ENCODE measurements at places on chromosomes 7 and 10.

DNA sequence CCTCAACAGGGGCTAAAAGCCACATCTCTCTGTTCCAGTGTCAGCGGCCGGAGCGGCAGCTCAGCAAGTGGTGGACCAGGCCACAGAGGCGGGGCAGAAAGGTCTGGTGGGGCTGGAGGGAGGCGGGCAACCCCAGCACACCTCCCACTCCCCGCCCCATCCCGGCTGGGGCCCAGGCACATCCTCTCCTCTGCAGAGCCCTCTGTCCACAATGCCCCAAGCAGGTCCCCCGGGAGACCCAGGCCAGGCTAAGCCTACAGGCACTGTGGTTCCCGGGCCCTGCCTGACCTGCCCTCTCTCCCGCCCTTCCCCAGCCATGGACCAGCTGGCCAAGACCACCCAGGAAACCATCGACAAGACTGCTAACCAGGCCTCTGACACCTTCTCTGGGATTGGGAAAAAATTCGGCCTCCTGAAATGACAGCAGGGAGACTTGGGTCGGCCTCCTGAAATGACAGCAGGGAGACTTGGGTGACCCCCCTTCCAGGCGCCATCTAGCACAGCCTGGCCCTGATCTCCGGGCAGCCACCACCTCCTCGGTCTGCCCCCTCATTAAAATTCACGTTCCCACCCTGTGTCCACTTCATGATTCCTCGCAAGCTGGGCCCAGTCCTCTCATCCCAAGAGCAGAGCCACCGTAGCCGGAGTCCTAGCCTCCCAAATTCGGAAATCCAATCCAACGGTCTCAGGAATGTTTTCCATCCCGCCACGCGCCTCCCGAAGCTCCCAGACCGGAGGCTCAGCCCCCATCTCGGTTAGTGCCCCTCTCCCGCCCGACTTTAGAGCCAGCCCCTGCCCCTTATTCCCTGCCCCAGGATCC lies 2.1 kb downstream of the ADIRF start:
- no peak for DNase-seq

DNA sequence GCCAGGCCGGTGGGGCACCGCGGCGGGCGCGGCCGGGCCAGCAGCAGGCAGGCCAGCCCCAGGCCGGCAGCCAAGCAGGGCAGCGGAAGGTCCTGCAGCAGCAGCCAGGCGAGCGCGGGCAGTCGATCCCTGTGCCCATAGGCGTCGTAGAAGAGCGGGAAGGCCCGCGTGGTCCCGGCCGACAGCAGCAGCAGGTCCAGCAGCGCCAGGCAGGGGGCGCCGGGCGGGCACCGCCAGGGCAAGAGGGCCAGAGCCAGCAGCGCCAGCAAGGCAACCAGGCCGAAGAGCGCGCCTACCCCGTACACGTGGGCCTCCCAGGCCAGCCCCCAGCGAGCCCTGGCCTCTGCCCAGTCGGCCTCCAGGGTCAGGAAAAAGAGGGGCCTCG lies 8.4 kb upstream of the RBM28 start:
- no peak for DNase-seq

DNA sequence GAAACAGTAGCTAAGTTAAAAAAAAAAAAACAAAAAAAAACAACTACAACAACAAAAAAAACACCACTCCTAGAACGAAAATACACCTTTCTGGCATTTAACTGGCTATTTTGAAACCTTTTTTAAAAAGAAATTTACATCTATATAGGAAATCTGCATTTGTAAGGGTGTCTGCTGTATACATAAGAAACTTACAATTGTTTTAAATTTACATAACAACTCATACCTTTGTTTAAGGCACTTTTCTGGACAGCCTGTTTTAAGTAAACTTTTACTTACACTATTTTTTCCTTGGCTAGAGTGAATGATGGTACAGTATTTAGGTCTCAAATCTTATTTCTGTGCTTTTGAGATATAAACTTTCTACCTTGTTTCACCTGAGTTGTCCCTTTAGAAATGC lies 34.0 kb upstream of the PAPSS2 start:
- DNase-seq, result no peak

GRCh38 chr7:30908681-30909080 lies 3.0 kb upstream of the AQP1 start:
- no peak for DNase-seq

DNA sequence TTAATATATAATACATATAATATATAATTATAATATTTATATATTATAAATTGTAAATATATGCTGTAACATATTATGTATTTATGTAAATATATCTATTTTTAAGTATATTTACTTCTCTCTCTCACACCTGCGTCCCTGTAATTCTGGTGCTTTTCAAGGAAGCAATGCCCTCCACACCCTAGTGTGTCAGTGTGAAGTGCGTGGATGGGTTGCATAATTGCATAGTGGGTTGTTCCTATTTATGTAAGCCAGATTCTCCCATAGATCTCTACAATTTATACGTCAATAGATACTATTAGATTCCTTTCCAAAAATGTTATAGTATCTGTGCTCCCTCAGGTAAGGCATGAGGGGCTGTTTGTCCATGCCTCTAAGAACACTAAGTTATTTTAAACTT lies 49.9 kb upstream of the CPN1 start:
- DNase-seq, result no peak

DNA sequence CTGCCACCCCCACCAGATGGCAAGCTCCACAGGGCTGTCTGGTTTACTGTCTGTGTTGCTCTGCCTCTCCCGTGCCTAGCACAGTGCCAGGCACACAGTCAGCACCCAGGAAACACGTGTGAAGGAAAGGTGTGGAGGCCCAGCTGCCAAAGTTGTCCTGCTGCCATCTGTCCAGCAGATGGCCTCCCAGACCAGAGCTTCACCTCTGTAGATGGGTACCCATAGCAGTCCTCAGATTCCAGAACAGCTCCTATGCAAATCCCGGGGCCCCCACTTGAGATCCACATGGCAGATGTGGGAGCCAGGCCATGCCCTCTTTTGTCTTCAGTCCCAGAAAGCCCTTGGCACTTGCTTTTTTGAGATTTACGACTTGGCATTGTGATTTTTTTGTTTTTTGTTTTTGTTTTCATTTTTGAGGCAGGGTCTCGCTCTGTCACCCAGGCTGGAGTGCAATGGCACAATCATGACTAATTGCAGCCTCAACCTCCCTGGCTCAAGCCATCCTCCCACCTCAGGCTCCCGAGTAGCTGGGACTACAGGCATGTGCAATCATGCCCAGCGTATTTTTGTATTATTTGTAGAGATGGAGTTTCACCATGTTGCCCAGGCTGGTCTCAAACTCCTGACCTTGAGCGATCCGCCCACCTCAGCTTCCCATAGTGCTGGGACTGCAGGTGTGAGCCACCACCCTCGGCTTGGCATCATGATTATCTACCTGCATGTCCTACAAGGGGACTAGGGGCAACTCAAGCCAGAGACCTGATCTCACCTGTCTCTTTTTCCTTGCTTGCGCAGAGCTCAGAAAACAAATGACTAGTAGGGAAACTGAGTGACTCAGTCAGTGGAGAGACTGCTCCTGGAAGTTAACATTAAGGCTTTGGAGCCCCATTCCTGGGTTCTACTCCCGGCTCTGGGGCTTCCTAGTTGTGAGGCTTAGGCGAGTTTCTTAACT lies 16.9 kb upstream of the PALD1 start:
- peak; percentile 56 for DNase-seq

GRCh38 chr7:36448781-36449379 lies 59.2 kb downstream of the ANLN start:
- peak; percentile 25 for DNase-seq

DNA sequence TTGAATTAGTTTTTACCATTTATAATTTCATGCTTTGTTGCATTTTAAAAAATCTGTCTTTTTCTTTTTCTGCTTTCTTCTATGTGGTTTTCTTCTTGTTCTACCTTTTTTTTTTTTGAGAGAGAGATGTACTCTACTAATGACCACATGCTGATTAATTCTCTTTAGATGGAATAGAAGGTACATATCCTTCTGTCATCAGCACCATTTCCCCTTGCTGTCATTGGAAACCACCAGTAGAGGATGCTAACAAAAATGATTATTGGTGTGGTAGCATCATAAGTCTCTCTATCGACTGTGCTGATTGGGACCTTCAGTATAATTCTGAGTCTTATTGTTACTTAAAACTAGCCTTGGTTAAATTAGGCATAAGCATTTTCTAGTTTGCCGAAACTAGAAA lies 3.6 kb downstream of the ZEB1 start:
- DNase-seq, result no peak

DNA sequence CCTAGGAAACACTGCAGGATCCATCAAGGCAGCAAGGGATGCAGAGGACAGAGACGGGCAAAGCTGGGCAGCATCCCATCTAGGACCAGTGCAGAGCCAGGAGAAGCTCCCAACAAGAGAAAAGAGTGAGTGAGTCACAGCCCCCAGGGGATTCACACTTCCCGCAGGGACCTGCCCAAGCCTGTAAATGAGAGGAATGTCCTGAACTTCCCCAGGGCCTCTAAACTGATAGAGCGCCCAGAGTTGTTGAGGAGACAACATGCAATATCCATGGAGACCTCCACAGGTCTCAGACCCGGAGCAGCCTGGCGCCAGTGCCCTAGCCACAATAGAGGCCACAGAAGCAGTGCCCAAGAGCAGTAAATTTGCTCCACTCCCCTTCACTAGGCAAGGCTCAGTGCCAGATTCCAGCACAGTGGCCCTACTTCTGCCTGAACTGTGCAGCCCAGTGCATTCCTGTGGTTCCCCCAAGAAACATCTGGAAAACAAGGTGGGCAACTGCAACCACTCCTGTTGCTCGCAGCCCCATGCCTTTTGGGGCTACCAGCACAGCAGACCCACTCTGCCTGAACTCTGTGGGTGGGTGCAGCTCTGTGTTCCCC lies 567.5 kb downstream of the POM121L12 start:
- no peak for DNase-seq

DNA sequence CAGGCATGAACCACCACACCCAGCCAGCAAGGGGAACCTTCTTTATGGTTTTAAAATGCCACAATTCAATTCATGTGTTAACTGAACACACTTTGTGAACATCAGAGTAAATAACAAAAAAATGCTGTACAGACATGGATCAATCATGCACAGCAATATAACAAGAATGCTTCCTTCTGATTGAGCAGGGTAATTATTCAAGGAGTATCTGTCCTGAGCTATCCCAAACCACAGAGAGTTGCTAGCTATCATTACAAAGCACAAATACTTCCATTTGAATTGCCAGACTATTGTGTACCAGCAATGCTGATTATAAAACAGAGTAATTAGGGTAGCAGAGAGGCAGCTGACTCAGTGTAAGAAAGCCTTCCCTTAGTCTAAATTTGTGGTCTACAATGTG lies 11.3 kb upstream of the RHOBTB1 start:
- DNase-seq, result no peak

DNA sequence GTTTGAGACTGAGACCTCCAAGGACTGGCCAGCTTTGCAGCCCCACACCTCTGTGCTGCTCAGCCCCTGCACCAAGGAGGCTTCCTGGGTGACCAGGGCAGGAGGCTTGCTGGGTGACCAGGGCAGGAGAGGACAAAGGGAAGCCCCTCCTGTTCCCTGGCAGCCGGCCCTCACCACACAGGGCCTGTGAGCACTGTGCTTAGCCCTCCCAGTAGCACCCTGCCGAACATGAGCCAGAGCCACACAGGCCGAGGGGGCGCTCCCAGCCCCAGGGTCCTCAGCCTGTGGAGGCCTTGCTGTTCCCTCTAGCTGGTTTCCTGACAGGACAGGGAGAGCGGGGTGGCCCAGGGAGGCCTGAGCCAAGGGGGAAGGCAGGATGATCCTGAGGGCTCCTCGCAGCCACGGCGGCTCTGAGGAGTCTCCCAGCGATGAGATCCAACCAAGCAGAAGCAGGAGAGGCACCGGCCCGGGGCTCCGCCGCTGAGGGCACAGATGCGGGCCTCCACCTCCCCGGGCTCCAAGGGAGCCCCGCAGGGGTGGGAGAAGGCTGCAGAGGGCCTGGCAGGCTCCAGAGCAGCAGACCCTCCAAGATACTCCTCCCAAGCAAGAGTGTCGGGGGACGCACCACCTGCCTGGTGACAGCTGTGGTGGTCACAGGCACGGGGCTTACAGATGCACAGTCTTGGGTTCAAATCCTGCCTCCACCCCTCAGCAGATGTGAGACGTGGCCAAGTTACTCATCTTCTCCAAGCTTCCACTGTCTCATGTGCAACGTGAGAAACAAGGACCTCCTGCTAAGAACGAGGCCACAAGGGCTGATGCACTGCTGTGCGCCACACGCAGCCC lies 22.5 kb downstream of the WDR86 start:
- DNase-seq, result no peak

GRCh38 chr7:99623702-99624447 lies 7.1 kb downstream of the ZSCAN25 start:
- no peak for DNase-seq

- DNase-seq, result no peak
Observed at GRCh38 chr7:37424995-37425394, 23.7 kb downstream of the ELMO1 start.

GRCh38 chr7:36280840-36281812 lies 108.5 kb upstream of the ANLN start:
- peak; percentile 88 for DNase-seq

DNA sequence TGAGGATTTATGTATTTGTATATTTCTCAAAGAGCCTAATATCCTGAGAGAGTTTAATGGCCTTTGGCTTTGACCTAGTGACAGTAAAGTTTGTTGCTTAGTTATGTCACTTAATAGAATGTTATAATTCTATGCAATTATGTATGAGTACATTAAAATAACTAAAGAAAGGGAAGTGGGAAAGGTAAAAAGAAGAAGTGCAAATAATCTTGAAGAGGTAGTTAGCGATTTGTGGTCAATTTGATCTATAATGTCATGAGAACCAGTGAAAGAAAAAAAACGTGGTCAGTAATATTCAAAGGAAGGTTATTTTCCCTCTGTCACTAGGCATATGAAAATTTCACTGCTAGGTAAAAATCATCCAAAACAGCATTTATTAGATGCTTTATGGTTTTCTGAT lies 143.4 kb upstream of the LSM8 start:
- no peak for DNase-seq

GRCh38 chr7:51613911-51614357 lies 297.3 kb upstream of the COBL start:
- DNase-seq, result no peak

DNA sequence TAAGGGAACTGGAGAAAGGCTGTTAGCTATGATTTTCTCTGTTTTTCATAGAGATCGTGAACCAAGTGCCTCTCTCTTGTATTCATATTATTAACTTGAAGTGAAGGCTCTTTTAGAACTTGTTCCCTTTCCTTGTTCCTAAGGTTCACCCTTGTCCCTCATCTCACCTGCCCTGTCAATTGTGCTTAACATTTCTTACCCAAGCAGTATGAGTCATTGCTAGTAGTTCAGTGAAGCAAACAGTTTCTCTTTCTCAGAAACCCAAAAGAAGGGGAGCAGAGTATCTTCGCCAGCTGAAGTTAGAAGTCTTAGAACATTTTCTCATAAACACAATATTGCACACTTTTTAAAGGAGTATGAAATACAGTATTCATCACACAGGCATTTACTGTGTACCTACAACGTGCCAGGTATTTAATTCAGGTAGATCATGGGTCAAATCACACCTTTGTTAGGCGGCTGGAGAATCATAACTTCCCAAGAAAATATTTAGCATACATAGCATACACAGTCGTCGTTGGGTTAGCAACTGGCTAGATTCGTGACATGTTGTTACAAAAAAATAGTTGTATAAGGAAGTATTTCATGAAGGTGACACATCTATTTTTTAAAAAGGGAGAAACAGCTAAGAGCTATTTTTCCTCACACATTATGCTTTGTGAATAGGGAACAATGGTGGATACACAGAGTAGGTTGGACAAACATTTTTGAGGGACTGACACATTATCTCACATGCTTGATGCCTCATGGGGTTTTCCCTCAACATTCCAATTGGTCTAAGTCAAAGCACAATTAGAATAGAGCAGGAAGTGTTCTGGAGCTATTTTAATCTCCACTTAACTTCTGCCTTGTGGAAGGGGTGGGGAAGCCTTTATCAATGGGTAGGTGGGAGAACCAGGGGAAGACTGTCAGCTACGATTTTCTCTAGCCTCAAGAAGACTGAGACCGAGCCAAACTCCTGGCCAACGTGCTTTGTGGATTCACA lies 13.2 kb downstream of the HDAC9 start:
- DNase-seq, result peak; percentile 93

Data from brain microvascular endothelial cell (primary cell).